Stimulated activated naive CD8-positive, alpha-beta T cell treated with anti-CD3 and anti-CD28 coated beads, Interleukin-15, Interleukin-2, amounts not matched to agents 100 U/mL and 50 U/mL, for 24 hours (primary cell): ENCODE measurements at places on chromosomes 2 and 18.

DNA sequence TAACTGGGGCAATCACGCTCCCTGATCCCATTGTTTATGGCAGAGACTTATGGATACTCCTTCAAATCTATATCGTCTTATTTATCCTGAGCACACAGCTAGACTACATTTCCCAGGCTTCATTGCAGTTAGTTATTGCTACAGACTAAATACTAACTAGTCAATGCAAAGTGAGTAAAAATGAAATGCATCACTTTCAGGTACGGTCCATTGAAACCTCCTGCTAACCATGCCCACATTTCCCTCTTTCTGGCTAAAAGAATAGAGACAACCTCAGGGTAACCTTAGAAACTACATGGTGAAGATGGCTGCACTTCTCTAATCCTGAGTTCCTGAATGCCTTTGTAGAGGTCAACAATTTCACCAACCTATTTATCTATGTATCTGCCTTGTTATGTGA is 437.4 kb downstream of the EPHA4 start:
- no peak for DNase-seq

- DNase-seq, result no peak
Observed at GRCh38 chr2:10956006-10956790, 44.5 kb downstream of the KCNF1 start.

- DNase-seq, result no peak
Observed at GRCh38 chr2:78077633-78078032, 555.5 kb upstream of the LRRTM4 start.

- DNase-seq, result no peak
Observed at GRCh38 chr2:207698301-207698700, 13.1 kb upstream of the CCNYL1 start.

- no peak for DNase-seq
Observed at GRCh38 chr2:204753841-204754240, 208.6 kb downstream of the PARD3B start.

DNA sequence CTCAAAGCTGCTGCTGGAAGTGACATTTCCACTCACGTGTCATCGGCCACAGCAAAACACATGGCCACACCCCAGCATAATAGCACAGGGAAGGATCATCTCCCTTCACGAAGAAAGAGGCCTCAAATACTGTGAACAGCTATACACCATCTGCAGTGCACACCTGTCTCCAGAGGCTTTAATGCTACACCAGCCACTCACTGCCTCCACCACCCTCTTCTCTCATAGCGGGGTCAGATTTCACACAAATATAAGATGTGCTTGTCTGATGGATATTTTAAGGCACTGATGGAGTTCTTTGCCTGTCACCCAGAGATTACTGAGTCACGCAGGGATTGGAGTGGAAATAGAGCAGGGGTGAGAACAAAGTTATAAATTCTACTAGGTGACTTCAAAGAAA is 374.0 kb downstream of the ZNF516 start:
- no peak for DNase-seq
